ENCODE measurements at places on chromosomes 6 and 20. TPM values are rescaled to one million over a fixed set of nuclear protein-coding genes. Genes with fewer than 3 reads are reported as not detected.

RAET1L gene
- not detected for total RNA-seq

LPIN3 gene
- total RNA-seq: 10.8 TPM

ADGB gene
- total RNA-seq: not detected

TREM2 gene
- not detected for total RNA-seq

TREML1 gene
- total RNA-seq: not detected

CCN5 gene
- total RNA-seq: 5.8 TPM

MYLK2 gene
- not detected for total RNA-seq

RGS17 gene
- total RNA-seq: 4.0 TPM

SLCO4A1 gene
- total RNA-seq: 0.54 TPM

MLN gene
- not detected for total RNA-seq

EHMT2 gene
- total RNA-seq: 35.0 TPM

VSTM2L gene
- 3.2 TPM for total RNA-seq

CRISP3 gene
- total RNA-seq: not detected

ZC2HC1B gene
- not detected for total RNA-seq

VWA7 gene
- not detected for total RNA-seq

OPN5 gene
- not detected for total RNA-seq

ENPP5 gene
- total RNA-seq: 0.36 TPM

PGC gene
- total RNA-seq: not detected

GABRR1 gene
- total RNA-seq: not detected

HNF4A gene
- not detected for total RNA-seq

TMC2 gene
- total RNA-seq: not detected

FABP7 gene
- not detected for total RNA-seq

MRAP2 gene
- total RNA-seq: 0.49 TPM

FAM209B gene
- total RNA-seq: not detected

CGA gene
- total RNA-seq: not detected

CITED2 gene
- total RNA-seq: 303 TPM

LYRM2 gene
- 9.2 TPM for total RNA-seq

C6orf58 gene
- total RNA-seq: not detected

PRND gene
- 0.81 TPM for total RNA-seq

KCNG1 gene
- total RNA-seq: 9.1 TPM

SOX18 gene
- total RNA-seq: 0.36 TPM

ZBTB46 gene
- total RNA-seq: 3.9 TPM

NKX2-2 gene
- not detected for total RNA-seq

TNFRSF6B gene
- 1.8 TPM for total RNA-seq

CGAS gene
- total RNA-seq: 6.0 TPM

EPPIN gene
- not detected for total RNA-seq

TBC1D7 gene
- 19.9 TPM for total RNA-seq

Measured in cardiac atrium fibroblast (primary cell).